ENCODE measurements at places on chromosomes 2 and 18.

GRCh38 chr2:2762913-2763312 is 431.8 kb upstream of the MYT1L start:
- DNase-seq, result no peak

DNA sequence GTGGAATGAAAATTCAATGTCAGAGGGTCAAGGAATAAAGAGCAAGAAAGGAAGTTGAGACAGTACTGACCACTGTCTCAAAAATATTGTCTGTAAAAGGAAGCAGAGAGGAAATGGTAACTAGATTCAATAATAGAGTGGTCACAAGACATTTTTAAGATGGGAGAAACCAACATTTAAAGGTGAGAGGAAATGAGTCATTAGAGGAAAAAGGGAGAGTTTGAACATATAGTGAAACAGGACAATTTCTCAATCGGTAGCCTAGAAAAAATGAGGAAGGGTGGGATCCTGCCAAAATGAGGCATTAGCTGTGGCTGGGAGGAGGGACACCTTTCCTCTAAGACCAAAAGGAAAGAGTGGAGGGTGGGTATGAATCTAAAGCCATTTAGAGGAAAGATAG is 288.5 kb downstream of the SP3 start:
- no peak for DNase-seq

DNA sequence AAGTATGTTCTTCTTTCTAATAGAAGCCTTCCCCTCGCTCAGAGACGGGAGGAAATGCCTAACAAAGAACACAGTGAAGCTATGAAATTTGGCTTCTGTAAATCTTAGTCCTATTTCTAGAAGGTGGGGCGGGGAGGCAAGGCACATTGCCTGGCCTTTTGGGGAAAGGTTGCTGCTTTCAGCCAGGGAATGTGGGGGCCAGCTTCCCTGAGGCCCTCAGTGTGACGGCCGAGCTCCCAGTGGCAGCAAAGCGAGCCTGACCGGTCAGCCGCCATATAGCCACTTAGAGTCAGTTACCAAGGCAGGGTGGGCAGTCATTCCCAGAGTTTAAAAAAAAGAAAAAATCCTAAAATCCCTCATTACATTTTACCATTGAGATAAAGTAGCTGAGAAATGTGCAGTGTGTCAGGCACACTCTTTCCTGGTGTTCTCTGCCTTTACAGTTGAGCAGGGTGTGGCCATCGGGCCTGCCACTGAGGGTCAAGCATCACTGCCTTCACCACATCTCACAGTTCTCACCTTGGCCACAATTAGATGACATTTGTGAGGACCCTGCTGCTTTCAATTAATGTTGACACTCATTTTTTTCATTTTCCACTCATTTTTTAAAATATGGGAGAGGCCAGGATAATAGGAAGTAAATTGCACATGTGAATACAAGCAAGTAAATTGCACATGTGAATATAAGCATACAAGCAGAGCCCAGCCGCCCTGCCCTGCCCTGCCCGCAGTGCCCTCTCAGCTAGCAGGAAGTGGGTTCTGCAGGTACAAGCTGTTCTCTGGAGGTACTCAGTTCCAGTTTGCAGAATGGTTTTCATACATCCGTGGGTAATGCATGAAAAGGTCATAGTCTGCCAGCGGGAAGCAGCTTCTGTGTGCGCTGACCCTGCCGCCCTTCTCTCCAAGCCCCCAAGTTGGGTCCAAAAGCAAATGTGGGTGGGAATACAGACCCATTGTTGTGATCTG is 76.9 kb downstream of the WDSUB1 start:
- no peak for DNase-seq

- no peak for DNase-seq
Observed at GRCh38 chr18:63844254-63844653, 43.3 kb upstream of the SERPINB2 start.

GRCh38 chr2:222722327-222722946 is 51.0 kb downstream of the MOGAT1 start:
- DNase-seq, result no peak

DNA sequence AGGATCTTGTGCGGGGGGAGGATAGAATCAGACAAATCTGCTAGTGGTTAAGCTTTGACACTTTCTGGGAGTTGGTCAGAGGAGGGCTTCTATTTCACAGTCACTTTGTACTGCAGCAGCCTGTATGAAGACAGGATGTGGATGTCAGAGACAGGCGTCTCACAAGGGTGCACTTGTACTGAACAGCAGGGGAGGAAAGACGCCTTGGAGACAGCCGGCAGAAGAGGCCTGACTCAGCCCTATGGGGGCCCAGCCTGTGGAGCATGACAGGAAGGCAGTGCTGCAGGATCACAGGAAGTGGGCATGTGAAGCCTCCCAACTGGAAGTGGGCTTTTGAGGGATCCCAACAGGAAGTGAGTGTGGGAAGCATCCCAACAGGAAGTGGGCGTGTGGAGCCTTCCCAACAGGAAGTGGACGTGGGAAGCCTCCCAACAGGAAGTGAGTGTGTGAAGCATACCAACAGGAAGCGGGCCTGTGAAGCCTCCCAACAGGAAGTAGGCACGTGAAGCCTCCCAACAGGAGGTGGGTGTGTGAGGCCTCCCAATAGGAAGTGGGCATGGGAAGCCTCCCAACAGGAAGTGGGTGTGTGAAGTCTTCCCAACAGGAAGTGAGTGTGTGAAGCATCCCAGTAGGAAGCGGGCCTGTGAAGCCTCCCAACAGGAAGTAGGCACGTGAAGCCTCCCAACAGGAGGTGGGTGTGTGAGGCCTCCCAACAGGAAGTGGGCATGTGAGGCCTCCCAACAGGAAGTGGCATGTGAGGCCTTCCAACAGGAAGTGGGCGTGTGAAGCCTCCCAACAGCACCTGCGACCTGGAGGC is 212.3 kb downstream of the SNTG2 start:
- no peak for DNase-seq

GRCh38 chr2:77398970-77399600 is 123.1 kb downstream of the LRRTM4 start:
- DNase-seq, result no peak

DNA sequence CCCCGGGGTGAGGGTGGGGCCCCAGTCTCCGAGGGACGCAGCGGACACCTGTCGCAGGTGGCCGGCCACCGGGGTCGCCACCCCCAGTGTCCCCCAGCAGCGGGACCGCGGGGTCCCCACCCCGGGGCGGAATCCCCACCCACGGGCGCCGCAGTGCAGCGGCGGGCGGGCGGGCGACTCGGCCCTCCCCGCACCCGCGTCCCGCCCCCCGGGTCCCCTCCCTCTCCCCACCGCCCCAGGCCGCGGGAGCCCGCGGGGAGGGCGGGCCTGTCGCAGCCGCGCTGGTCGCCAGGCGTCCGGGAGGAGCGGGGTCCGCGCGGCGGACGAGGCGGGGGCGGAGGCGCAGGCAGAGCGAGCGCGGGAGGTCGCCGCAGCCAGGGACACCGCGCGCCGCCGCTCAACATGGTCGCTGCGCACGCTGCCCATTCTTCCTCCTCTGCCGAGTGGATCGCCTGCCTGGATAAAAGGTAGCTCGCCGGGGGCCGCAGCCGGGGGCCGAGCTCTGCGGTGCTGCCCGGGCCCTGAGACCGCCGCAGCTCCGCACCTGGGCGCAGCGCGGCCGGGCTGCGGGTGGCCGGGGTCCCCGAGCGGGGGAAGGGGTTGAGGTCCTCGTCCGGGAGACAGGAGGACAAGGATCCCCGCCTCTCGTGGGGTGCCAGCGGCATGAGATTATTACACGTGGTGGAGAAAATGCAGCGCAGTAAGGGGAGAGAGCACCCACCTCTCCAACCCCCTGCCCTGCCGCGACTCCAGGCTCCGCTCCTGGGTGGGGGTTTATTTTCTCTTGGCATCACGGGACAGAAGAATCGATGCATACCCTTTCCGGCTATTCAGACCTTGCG is at the start of gene RAPGEF4:
TSS of gene RAPGEF4 (plus strand) at position 264 of the 842 bp plus-strand sequence. CDS start at position 403, 139 bp downstream.
- no peak for DNase-seq

GRCh38 chr2:65264821-65265670 is 37.4 kb downstream of the ACTR2 start:
- DNase-seq, result no peak

DNA sequence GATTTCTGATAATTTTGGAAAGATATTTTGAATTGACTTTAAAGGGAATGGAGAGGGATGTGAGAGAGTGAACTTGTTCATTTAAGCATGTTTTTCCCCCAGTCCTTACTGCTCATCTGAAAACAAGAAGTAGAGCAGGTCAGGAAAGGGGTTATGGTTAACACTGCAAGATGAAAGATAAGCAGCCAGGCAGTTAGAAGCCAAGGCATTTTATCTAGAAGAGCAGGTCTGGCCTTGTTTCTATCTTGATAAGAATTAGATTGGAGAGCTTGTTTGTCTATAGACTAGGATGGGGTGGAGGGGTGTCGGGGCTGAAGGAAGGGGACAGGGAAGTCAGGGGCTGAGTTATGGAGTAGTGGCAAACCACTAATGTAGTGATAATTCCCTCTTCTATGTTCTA is 171.6 kb downstream of the IKZF2 start:
- DNase-seq, result no peak

GRCh38 chr2:119005555-119005954 is 63.6 kb downstream of the MARCO start:
- no peak for DNase-seq

DNA sequence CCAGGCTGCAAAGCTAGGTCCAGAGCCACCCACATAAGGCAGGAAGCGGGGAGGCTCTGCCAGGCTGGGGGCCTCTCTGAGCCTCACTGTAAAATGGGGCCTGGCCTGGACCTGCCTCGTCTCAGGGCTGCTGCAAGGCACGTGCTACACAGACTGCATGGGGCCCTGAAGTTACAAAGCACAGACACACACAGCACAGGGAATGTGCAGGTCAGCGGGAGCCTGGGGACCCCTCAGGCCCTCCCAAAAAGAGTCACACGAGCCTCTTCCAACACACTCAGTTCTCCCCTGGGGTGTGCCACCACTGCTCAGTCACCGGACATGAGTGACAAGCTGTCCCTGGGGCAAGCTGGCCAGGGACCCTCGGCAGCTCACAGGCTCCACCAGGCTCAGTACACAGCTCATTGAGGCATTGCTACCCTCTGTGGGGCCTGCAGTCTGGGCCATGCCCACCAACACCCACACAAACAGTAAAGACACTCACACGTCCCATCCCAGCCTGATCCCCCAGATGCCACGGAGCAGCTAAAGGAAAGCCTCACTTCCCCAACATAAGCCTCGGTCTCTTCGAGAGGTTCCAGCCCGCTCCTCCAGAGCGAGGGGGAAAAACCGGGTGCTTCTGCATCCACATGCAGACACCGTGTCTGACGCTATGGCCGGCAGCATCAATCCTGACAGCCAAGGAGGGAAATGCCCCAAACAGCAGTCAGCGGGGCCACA is 33.7 kb downstream of the BOK start:
- no peak for DNase-seq

DNA sequence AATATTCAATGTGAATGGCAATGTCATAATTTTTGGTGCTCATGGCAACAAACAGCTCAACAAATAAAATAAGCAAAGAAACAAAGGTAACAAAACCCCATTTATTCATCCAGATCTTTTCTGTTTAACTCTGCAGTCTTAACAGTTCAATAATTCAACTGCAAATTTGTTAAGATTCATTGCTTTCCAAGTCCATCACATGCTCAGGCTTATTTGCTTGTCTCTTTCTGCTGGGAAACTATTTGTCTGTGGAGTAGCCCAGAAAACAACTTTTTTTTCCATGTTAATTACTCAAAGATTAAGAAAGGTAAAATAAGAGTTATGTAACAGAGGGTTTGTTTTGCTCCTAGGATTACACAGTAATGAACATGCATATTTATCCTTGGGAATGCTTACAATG is 92.6 kb upstream of the PNPT1 start:
- DNase-seq, result no peak

- DNase-seq, result no peak
Observed at GRCh38 chr2:37653805-37654378, 17.6 kb downstream of the CDC42EP3 start.

DNA sequence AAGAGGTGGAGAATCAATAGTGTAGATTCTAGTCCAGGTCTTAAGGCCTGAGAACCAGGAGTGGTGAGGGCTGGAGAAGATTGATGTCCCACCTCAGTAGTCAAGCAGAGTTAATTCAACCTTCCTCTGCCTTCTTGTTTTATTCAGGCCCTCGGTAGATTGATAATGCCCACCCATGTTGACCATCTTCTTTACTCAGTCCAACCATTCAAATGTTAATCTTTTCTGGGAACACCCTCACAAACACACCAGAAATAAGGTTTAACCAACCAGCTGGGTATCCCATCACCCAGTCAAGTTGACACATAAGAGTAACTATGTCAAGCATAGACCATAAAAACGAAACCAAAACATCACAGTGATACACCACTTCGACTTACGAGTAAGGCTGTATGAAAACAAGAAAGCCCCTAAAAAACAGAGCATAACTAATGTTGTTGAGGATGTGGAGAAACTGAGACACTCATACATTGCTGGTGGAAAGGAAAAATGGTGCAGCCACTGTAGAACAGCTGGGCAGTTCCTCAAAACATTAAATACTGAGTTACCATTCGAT is 57.5 kb downstream of the SLC35F5 start:
- no peak for DNase-seq

DNA sequence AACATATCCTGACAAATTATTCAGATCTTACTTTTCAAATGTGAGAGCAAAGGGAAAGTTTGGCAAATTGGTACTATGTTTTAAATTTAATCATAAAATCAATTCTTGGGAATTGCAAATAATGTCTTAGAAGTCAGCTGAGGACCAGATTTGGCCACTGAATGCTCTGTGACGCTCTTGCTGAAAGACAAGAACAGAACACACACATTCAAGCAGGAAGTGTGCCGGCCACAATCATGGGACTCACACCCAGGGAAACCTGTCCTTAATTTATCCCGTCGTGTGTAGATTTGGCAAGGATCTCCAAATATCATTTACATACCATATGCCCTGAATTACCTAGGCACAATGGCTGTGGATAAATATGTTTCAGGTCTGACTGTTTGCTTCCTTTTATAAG is 253.1 kb downstream of the TCF4 start:
- no peak for DNase-seq

DNA sequence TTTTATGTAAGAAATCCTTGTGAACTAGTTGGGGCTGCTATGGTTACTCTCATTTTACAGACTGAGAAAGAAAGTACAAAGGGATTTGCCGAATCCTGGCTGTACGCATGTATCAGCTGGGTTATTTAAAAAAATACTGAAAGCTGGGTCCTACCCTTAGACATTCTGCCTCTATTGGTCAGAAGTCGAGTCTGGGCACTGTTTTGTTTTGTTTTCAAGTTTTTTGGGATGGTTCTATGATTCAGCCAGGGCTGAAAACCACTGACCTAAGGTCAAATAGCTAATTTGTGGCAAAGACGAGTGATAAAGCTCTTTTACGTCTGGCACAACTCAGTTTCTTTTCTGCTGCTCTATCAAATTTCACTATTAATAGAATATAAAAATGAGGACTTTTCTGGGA is 5.9 kb upstream of the SLC8A1 start:
- DNase-seq, result no peak

DNA sequence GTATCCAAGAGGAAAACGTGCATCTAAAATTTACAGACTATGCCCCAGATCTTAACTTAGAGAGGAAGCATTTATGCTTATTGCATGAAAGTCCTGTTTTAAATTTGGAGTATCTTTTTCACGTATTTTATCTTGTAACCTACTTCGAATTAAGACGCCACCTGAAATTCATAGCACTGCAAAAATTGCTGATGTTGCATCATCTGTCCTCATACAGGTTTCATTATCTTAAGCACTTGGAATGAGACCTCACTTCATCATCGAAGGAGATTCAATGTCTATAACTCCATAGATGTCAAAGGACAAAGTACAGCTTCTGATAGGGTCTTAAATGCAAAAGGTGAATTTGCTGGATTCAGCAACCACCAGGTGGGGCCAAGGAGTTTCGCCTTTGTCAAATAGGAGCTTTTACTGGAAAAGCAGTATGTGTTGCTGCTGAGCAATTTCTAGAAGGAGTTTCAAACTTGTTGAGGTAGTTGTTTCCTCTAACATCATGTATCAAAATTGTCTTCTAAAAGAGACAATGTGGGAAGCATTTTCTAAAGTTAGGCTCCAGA is 106.4 kb upstream of the CCDC85A start:
- DNase-seq, result no peak
